ENCODE measurements at places on chromosomes 2 and 18.

- no peak for DNase-seq
These were observed 116.1 kb downstream of the ATL2 start for GRCh38 chr2:38260972-38261371.

DNA sequence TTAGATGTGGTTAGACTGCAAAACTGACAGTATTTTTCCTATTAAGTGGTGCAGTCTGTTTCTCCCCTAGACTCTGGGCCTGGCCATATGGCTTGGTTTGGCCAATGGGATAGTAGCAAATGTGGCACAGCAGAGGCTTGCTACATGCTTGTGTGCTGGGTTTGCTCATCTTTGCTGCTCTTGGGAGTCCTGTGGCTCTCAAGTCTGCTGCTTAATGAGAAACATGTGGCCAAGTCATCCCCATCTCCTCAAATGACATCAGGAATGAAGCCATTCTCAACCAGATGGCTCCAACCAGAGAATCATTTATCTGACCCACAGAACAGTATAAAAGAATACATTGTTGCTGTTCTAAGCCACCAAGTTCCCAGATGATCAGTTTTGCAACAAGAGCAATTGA is 57.1 kb upstream of the PAX3 start:
- no peak for DNase-seq

DNA sequence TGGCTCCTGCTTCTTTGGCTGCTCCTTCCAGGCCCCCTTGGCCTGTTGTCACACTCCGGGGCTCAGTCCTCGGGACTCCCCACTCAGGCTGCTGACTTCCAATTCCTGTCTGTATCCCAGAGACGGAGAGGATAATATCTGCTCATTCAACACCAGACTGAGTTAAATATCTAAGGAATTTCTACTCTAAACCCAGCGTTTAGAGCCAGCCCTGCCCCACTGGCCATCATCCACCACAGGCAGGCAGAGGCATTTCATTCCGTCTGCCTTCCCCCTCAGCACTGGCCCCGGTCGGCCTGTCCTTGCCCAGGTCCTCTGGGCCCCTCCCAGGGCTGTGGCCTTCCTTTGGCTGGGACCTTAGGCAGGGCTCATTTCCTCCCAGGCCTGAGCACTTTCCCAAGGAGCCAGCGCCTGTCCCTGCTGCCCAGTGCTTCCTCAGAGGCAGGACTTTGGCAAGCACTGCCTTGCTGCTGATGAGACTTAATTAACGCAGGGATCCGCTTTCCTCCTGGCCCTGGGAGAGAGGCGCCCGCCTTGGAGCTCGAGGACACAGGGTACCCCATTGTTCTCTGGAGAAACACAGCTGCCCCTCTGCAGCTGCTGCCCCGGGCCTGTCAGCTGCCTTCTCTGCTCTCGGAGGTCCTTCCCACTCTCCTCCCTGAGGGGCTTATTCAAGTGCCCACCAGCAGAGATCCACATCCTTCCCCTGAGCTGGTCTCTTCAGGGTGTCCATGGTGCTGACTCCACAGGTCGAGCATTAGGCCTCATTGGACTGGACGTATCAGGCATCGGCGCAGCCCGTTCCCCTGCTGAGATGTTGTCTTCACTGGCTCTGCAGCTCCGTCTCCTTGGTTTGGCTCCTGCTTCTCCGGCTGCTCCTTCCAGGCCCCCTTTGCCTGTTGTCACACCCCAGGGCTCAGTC is 42.8 kb downstream of the ATOH8 start:
- DNase-seq = no peak

- peak; percentile 40 for DNase-seq
These were observed 662.6 kb upstream of the ACVR2A start for GRCh38 chr2:147182260-147182659.

GRCh38 chr2:67733517-67733916 is 329.3 kb downstream of the C1D start:
- no peak for DNase-seq

- no peak for DNase-seq
These were observed 130.8 kb downstream of the SMAD7 start for GRCh38 chr18:48819781-48820482.

DNA sequence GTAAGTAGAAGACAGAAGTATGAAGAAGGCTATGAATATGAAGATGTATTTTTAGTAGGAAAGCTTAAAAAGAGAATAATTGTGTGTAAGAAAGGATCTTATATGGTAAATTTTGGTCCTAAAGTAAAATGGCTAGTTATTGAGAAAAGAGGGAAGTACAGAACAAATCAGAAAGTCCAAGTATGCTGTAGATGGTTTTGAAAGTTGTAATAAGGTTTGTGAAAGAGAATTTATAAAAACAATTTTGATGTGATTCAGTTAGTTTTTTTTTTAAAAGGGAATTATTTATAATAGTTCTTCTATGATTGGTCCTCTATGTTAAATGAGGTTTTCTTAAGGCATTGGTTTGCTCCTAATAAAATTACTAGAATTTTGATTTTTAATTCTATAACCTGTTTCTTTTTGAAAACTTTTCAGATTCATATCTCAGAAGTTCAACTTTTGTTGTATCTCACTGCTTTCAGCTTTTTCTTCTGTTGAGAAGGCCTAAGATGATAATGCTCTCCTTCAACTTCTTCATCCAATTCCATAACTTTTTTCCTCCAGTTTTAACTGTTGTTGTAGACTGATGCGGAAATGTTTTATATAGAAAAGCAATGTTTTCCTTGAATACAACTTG is 322.7 kb downstream of the NOL4 start:
- no peak for DNase-seq

- no peak for DNase-seq
These were observed 5.8 kb downstream of the FAM110C start for GRCh38 chr2:40465-40864.

DNA sequence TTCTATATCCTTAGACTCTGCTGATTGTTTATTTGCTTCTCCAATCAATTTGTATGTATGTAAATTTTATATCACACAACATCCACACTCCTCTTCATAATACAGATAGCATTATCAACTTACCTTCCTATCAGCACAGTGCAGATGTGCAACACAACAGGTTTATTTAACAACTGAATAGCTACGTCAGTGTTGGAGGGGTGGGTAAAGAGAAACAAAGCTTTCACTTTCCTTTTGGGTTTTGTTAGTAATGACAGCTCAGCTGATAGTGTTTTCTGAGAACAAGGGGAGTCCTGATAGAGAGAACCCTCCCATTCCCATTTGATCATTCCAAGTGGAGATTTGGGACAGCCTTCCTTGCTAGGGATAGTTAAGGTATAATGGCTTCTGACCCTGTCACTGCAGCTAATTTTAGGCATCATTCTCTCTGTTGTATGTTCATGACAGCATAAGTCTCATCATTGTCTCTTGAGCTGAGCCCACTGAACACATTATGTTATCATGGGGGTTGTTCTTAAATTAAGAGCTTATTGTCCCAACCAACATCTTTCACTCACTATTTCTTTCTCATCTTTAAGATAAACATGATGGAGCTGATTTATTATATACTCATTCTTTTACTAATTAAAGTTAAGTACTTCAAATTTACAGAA is 227.7 kb downstream of the GPD2 start:
- no peak for DNase-seq

DNA sequence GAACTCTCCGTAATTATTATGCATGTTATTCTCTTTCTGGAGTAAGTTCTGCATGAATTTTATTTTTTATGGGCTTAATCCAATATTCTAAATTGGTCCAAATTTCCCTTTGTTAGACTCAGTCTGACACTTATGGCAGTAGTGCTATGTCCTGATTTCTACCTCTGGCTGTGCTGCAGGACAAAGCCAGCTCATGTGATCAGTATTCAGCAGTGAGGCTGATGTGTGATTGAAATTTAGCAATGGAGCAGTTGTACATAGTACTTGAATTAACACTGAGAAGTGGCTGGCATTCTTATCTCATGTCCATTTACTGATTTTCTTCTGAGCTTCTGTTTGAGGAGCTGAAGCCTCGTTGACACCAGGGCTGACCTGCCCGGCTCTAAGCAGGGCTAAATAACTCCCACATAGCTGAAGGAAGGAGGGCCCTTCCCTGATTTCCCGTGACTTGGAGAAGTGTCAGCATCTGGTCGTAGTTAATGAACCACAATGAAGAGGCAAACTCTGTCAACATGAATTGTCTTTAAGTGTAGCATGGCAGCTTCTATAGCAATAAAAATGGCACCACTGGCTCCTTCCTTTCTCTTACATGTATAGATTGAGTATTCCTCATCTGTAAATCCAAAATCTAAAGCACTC is 159.0 kb upstream of the RASGRP3 start:
- DNase-seq = no peak

Data from activated CD4-positive, alpha-beta T cell treated with anti-CD3 and anti-CD28 coated beads for 4 hours (primary cell).